ENCODE measurements at places on chromosomes 7 and 10. TPM values are rescaled to one million over a fixed set of nuclear protein-coding genes. Genes with fewer than 3 reads are reported as not detected.

Gene RAMP3
- total RNA-seq, result 3.1 TPM

Gene TRRAP
- 14.2 TPM for total RNA-seq

Gene MSMB
- not detected for total RNA-seq

Gene GJD4
- total RNA-seq, result 0.48 TPM

Gene CFTR
- 6.3 TPM for total RNA-seq

Gene ZNF365
- 6.3 TPM for total RNA-seq

Gene GPR85
- total RNA-seq, result 7.0 TPM

Gene SH2D4B
- total RNA-seq, result 1.9 TPM

Gene SHH
- total RNA-seq, result 1.2 TPM

Gene MRC1
- 25.3 TPM for total RNA-seq

Gene ELMO1
- total RNA-seq, result 69.6 TPM

Gene CLCN1
- not detected for total RNA-seq

Gene SPDYE5
- 4.8 TPM for total RNA-seq

All from umbilical cord (tissue), 2 donors.